Colonic mucosa (tissue), 4 donors: ENCODE measurements at places on chromosomes 11 and 22.

GRCh38 chr11:117872975-117873827 lies 3.3 kb downstream of the FXYD6 start:
- DNase-seq, result no peak

GRCh38 chr11:61072316-61073109 lies 29.8 kb upstream of the CD5 start:
- no peak for DNase-seq

DNA sequence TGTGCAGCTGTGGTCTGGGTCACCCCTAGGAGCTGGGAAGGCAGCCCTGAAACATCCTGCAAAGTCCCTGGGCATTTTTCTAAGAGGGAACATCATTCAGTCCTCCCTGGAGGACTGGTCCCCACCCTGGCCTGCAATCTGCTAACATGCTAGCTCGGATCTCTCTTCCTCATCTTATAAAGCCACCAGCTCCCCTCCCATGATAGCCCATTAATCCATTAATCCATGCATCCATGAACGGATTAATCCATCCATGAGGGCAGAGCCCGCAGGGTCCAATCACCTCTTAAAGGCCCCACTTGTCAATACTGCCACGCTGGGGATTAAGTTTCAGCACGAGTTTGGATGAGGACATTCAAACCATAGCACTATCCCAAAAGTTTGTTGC lies 12.1 kb downstream of the PRG3 start:
- DNase-seq, result no peak

DNA sequence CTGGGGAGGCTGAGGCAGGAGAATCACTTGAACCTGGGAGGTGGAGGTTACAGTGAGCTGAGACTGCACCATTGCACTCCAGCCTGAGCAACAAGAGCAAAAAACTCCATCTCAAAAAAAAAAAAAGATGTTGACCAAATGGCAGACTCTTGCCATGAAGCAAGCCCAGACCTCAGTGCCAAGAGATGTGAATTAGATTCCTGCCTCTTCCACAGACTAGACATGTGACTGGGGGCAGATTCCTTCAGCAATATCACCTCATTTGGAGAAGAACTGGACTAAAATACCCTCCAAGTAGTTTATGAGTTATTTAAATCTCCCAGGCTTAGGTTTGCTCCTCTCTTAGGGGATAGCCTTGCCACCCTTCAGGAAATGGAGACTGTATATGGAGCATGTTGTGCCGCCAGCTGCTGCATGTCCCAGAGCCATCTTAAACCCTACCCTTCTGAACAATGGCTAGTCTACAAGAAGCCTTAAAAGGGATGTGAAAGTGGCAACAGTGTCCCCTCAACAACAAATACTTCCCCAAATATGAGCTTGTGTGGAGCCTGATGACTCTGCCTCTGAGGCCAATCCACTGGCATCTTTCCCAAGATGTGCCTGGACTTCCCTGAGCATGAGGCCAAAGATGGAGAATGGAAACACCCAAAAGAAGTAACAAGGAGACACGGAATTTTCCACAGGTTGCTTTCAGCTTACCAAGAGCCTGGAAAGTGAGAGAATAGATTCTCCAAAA lies 763 bp upstream of the MS4A7 start:
- peak; percentile 36 for DNase-seq

- peak; percentile 35 for DNase-seq
These were observed 69.4 kb upstream of the AMPD3 start for GRCh38 chr11:10385696-10386095.

DNA sequence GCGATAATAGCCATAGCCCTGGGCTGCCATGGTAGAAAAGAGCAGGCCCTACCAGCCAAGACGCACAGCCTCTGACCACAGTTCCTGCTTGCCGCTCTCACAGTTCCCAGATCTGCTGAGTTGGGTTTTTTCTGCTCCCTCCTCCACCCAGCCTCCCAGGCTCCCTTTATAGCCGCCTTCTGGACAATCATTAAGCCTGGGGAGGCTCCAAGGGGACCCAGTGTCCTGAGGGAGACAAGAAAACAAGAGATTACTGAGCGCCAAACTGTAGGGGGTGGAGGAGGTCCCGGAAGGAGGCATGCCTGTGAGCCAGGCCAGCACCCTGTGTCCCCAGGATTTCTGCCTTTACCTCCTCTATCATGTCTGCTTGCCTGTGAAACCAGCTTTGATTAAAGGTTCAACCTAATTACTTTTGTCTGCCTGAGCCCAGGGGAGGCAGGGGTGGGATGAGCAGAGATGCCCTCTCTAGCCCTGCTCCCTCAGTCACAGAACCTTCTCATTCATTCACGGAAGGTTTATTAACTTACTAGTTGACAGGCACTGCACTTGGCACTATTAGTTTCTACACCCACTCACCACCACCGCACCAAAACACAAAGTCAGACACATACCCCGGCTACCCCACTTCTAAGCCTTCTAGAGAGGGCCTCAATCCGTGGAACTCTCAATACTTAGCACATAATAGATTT lies 1.2 kb downstream of the SLC37A4 start:
- DNase-seq, result peak; percentile 91

- DNase-seq, result peak; percentile 54
These were observed 69.7 kb upstream of the BMAL1 start for GRCh38 chr11:13207665-13208594.

DNA sequence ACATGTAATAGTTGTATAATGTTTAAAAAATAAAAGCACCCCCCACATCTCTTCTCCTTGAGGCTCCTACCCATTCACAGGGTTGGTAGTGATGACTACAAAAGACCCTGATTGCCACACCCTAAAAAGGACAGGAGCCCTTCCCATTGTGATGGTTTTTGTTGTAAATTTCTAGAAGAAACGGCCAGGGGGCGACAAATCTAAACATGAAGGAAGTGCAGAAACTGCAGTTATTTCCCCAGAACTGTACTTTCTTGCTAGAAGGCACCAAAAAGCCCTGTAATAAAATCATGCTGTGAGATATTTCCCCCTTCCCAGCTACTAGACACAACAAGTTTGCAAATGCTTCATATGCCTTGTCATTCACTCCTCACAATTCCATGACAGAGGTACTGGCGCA lies 10.8 kb downstream of the PRR5L start:
- DNase-seq, result no peak

- no peak for DNase-seq
These were observed 142.3 kb downstream of the NXPE2 start for GRCh38 chr11:114820621-114821020.

GRCh38 chr11:112185883-112186282 lies 10.6 kb downstream of the BCO2 start:
- no peak for DNase-seq

GRCh38 chr11:22927793-22928192 lies 67.5 kb upstream of the CCDC179 start:
- no peak for DNase-seq

- no peak for DNase-seq
These were observed 2.6 kb downstream of the LMO2 start for GRCh38 chr11:33889296-33889695.

GRCh38 chr11:92501066-92501739 lies 276.6 kb downstream of the FAT3 start:
- no peak for DNase-seq

DNA sequence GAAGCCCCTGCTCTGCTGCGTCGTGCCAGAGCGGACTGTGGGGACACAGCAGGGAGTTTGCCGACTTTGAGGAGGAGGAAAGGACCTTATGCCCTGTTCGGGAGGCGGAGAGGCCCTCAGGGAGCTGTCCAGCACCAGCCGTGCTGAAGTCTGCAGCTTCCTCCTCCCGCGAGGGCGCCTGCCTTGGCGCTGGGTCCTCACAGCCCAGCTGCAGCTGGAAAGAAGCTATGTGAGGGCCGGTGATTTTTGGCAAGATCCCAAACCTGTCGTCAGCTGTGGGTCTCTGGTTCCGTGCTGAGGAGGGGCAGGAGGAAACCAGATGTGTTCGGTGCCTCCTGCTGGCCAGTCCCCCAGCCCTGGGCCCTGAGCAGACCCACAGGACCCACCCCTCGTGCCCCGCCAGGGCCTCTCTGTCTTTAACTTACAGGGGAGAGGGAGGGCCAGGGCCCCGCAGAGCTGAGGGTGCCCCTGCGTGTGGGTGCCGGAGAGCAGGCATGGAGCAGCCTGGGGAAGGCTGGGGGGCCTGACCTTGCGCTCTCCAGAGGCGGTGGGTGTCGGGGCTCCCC lies 12.0 kb downstream of the BRSK2 start:
- peak; percentile 66 for DNase-seq

GRCh38 chr22:19368876-19369275 lies 62.7 kb downstream of the HIRA start:
- DNase-seq, result no peak

- DNase-seq, result peak; percentile 45
These were observed 46.5 kb downstream of the FBLN1 start for GRCh38 chr22:45548991-45549761.

- peak; percentile 68 for DNase-seq
These were observed 8.3 kb downstream of the CYB561A3 start for GRCh38 chr11:61353131-61354067.

DNA sequence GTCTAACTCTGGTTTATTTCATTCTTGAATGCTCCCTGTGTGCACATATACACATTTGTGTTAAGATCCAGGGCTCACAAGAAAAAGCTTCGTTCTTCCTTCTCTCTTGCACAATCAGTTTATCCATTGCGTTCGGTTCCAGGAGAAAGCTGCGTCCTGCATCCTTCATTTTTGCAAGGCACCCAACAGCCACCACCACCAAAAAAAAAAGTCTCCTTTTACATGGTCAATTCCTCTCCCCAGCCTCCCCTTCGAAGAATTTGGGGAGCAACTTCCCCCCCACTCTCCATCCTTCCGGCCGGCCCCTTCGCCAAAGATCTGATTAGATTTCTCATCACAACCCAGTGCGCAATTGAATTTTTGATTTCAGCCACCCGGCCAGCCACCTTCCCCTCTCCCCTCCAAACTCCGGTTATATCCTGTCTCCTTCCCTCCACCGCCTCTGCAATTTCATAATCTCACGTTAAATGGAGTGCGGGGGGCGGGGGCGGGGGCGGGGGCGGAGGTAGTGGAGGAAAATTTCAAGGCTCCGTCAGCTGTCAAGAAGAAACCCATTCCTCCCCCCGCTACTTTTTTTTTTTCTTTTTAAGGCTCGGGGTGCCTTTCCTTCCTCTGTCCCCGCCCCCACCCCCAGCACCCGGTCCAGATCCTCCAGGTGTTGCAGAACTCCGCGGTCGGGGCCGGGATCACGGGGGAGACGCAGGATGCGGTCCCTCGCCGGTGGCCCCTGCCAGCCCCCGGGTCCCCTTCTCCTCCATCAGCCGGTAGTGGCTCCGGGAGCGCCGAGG lies 1166.5 kb downstream of the LRRC4C start:
- DNase-seq, result no peak

DNA sequence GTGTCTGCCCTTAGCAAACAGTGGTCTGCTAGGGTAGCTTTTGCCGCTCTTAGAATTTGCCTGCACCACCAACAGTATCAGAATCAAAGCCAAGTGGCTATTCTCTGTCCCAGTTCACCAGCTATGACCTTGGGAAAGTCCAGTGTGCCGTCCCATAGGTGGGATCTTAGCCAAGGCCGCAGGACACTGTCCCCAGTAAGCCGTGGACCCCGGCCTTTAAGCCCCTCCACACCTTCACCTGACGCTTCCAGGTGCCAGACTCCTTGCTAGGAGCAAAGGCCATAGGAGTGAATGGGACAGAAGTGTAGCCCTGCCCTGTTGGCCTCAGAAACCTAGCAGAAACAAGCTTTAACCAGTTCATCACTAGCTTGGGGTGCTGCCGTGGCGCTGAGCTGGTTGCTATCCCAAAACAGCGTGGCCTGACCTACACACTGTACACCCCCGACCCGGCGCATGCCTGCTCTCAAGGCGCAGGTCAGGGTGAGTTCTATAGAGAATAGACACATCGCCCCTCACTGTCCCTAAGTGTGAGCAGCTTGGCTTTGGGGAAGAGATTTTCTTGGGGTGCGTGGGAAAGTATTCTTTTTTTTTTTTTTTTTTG lies 4.5 kb downstream of the FADD start:
- no peak for DNase-seq

DNA sequence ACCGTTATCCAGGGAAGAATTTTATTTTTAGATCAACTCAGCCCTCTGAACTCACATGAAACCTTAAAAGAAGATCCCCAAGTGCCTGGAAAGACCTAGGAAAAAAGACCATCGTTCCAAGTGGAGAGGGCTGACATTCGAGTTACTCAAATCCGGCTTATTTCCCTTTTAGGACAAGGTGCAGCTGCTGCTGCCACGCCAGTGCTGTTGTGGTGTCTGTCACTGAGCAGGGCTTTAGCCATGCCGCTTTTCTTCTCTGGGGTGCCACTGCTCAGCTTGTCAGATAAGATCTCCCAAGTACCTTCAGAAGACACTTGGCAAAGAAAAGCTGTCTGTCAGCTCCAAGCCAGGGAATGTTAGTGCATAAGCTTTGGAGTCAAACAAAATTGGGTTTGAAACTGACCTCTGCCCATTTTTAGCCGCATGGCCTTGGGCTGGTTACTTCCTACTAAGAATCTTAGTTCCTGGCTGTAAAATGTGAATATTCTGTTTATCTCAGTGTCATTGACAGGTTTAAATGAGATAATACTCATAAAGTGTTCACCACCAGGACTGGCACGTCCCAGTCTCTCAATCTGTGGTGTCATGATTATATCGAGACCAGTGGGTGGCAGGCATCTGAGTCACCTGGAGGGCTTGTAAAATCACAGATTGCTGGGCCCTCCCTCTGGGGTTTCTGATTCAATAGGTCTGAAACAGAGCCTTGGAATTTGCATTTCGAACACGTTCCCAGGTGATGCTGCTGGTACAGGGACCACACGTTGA lies 117.5 kb downstream of the PKNOX2 start:
- DNase-seq, result no peak

DNA sequence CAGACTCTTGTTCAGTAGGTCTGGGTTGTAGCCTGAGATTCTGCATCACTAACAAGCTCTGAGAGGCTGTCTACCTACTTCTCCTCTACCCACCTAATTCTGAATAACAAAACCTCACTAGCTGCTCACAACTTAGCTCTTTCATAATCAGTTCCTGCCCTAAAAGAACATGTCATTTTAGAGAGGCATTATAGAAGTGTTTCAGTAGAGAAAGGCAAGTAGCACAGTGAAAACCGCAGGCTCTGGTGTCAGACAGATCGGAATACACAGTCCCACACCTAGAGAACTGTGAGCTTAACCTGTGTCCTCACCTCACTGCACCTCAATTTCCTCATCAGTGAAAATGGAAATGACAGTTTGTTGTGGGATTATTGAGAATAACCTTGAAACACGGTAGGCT lies 1337.6 kb upstream of the TENM4 start:
- no peak for DNase-seq

DNA sequence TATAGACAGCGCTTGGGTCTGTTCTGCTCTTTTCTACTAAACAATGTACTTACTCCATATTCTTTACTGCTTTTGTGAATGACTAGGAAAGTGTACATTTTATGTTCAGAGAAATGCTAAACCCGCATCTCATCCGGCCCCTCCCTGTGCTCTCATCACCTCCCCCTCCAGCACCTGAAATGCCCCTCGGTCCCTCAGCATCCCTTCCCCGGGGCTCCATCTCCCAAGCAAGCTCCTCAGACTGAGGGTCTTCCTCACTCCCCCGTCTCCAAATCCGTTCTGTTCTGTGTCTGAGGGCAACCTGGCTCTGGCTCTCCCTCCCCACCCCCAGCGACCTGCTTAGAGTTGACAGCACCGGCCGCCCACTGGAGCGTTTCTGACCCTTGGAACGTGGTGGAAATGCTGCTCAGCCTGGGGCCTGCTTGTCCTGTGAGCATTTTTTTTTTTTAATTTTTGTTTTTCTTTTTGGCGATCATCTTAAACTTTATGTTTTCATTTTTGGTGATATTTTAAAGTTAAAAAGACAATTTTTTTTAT lies 1.4 kb downstream of the SELENOO start:
- no peak for DNase-seq

- DNase-seq, result peak; percentile 22
These were observed 26.3 kb upstream of the GNB1L start for GRCh38 chr22:19880786-19881569.
